ENCODE measurements at places on chromosomes 11 and 22.

- DNase-seq: no peak
Observed at GRCh38 chr22:17638182-17638431, 450 bp upstream of the BCL2L13 start.

DNA sequence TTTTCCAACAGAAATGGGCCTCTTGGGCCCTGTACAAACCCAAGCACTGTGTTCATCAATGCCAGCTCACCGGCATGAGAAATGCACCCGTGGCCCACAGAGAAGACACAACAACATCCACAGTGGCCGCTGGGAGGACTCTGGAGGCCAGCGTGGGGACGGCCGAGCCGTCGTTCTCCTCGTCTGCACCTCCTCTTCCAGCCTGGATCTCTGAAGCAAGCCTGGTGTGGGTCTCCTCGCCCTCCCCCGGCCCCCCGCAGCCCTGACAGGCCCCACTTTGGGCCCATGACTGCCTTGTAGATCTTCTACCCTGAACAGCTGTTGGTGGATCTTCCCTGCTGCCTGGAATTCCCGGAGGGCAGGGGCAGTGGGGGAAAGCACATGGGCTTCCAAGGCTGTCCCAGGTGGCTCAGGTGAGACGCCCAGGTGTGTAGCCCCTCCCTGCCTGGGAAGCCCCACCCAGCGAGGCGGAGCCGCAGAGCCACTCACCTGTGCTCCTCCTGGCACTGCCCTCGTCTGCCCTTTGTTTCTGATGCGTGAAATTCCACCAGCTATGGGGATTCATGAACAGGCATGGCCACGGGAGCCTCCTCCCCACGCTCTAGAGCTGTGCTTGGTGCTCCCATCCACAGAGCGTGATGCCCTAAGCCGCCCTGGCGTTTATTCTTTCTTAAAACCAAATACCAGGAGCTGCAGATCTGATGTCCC is 225.9 kb downstream of the BRD1 start:
- no peak for DNase-seq

- DNase-seq: no peak
Observed at GRCh38 chr11:73932781-73933180, 18.0 kb upstream of the DNAJB13 start.

DNA sequence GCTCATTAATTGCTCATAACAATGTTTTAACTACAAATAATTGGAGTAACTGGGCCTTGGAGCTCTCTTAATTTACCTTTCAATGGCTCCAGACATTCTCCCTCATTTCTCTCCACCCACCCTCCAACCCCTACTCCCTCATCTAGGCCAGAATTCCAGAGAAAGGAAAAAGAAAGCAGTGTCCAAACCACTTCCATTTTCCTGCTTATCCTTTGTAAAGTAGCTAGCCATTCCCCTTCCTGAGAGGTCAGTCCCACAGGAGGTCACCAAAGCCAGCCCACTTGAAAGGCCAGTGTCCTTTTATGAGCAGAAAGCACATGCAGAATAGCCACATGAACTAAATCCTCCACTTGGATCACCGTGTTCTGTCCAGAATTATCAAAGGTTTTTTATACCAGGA is 404.8 kb upstream of the FAT3 start:
- no peak for DNase-seq

- DNase-seq: no peak
Observed at GRCh38 chr22:37289156-37289735, 6.9 kb downstream of the CYTH4 start.

DNA sequence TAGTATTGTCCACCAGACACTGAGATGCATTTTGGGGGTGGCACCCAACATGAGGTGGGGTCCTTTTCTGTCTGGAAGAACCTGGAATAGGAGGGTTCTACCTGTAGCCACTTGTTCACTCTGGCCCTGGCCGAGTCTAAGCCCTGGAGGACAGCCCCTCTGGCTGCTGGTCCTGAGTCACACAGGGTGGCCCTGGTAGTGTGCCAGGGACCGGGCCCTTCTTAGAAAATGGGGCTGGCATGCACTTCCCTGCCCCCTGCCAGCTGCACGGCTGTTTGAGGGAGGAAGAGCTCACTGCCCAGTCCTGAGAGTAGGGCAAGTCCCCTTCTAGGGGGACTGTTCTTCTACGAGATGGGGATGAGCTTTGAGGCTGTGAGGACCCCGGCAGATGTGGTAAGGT is 2.2 kb downstream of the PLCB3 start:
- no peak for DNase-seq

GRCh38 chr11:125123947-125124617 is 12.7 kb upstream of the TMEM218 start:
- DNase-seq: peak; percentile 22

GRCh38 chr22:18083406-18083805 is 5.6 kb downstream of the PEX26 start:
- no peak for DNase-seq

DNA sequence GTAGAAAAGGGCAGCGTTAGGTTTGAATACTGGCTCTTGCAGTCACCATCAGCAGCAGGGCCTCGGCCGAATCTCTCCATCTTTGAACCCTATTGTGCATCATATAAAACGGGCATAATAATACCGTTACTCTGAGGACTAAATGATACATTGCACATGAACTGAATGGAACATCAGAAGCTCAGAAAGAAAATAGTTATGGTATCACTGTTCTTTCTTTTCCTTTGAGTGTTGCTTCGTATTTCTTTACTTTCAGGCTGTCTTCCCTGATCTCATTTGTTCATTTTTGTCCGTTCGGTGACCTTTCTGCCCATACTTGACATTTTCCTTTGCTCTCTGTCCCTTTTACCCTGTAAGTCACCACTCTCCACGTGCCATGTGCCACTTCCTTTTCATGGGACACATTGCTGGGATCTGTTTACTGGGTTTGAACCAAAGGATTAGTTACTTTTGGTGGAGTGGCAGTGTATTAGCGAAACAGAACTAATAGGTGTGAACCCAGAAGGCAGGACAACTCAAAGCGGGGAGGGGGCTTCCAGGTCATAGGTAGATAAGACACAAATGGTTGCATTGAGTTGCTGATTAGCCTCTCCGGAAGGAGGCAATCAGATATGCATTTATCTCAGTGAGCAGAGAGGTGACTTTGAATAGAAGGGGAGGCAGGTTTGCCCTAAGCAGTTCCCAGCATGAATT is 717 bp upstream of the ZNF202 start:
- no peak for DNase-seq

DNA sequence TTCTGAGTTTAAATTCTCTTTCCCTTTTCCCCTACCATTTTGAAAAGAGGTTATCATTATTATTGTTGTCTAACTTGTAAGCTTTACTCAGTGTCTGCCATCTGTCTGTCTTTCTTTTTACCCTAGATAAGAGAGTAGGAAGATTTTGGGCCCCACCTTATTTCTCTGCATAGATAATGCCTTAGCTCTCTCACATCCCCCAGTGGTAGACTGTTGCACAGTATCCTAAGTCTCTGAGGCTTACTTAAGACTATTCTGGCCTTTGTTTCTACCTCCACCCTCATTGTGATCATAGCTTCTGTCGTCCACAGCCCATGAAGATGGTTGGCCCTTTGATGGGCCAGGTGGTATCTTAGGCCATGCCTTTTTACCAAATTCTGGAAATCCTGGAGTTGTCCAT is 3.6 kb upstream of the OR51L1 start:
- no peak for DNase-seq

DNA sequence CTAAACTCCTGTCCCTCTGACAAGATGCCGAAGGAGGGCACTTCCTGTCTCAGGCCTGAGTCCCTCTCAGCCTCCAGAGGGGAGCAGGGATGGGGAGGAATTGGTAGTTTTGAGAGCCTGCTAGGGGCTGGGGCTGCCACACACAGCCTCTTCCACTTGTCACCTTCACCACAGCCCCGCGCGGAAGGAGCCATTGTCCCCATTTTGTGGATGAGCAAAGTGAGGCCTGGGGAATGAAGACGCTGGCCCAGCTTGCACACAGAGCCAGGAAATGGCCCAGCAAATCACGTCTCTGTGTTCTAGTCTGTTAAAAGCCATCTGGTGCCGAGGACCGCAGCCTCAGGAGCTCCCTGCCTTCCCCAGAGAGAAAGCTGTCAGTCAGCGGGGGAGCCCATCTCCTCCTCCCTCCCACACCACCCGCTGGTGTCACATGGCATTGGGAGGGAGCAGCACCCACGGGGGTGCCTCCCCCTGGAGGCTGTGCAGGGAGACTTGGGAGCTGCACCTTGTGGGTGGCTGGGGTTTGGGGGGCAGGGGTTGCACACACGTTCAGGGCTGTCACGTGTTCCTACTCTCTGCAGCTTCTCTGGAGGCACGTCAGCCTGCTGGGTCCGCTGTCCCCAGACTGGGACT is 34.6 kb downstream of the RASD2 start:
- DNase-seq: no peak

DNA sequence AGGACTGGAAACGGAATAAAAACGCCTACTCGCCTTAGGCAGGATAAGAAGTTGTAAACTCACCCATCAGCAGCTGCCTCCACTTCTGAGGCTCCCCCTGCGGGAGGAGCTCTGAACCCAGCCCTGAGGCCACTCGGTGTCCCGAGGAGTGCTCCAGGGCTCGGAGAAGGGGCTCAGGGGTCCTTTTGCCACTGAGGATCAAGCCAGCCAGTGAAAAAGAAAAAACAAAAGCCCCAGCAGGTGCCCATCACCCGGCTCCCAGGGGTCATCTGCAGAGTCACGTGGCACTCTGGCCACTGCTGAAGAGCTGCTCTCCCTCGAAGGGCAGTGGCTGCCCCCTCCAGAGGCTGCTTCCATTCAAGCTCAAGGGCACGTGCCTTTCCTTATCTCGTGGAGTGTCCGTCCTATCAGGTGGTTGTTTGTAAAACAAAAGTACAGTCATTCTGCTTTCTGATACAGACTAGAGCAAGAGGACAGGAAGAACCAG is 29.0 kb downstream of the NUP50 start:
- DNase-seq: no peak

DNA sequence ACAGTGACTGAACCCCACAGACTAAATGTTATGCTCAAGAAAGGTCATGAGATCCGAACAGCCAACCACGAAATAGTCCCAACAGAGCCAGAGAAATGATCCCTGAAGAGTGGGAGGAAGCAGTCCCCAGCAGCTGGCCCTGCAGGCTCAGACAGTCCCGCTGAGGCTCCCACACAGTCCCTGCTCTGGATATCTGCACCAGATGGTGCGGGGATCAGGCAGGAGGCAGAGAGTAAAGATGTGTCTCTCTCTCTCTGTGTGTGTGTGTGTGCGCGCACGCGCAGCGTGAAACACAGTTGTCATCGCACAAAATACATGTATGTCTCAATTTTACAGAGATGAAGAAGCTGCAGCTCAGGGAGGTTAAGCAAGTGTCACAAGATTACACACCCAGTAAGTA is 27.9 kb downstream of the GUCY1A2 start:
- no peak for DNase-seq

- DNase-seq: no peak
Observed at GRCh38 chr22:45265535-45265934, 19.2 kb upstream of the UPK3A start.

- no peak for DNase-seq
Observed at GRCh38 chr22:37990301-37990700, 5.9 kb upstream of the SOX10 start.

DNA sequence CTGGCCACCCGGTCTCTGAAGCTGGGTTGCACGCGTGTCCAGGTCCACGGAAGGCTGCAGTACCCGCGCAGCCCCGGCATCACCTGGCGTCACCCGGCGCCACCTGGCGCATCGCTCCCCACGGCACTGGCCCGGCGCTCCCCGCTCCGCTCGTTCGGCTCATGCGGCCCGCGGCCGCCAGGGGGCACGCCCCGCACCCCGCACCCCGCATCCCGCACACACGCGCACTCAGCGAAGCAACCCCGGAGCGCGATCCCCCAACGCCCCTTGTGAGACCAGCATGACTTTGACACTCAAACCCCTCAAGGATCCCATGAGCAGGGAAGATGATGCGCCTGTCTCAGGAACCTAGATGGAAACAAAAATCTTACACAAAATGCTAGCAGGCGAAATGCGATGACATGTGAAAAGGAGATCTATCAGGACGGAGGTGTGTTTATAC is 11.9 kb downstream of the B3GNT6 start:
- peak; percentile 36 for DNase-seq

DNA sequence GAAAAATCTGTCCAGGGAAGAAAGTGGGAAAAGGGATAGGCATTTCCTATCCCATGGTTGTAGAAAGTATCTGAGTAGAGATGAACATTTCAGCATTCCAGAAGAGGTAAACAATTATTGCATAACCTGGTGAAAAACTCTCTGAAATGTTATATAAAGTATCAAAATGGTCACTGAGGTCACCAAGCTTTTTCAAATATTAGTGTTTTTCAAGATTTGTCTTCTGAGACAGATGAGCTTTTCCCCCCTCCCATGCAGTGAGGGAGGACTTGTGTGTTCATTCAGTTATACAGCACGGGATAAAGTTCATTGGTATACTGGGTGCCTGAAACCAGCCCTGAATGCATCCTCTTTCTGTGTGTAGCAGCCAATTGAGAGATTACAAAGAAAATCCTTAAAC is 1.9 kb upstream of the DEPDC7 start:
- no peak for DNase-seq

All from activated CD4-positive, alpha-beta T cell treated with anti-CD3 and anti-CD28 coated beads for 24 hours (primary cell).